ENCODE measurements at places on chromosomes 12 and 14.

DNA sequence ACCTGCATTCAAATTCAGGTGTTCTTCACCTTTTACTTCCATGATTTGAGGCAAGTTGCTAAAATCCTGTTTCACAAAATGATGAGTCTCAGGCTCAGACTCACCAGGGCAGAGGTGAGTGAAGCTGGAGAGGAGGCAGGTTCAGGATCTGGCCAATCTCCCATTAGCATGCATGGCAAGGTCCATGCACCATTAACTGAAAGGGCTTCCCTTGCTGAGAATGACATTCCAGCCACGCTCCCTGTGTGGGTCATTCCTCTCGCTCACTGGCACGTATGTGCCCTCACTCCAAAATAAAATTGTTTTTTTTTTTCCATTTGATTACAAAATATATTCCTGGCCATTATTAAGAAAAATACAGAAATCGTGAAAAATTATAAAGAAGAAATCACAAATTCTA, 257.6 kb downstream of the C12orf75 start:
- DNase-seq = no peak

GRCh38 chr14:103676881-103677675, 38.2 kb downstream of the XRCC3 start:
- no peak for DNase-seq

- no peak for DNase-seq
These were observed 171.8 kb upstream of the CPNE8 start for GRCh38 chr12:39077226-39077625.

DNA sequence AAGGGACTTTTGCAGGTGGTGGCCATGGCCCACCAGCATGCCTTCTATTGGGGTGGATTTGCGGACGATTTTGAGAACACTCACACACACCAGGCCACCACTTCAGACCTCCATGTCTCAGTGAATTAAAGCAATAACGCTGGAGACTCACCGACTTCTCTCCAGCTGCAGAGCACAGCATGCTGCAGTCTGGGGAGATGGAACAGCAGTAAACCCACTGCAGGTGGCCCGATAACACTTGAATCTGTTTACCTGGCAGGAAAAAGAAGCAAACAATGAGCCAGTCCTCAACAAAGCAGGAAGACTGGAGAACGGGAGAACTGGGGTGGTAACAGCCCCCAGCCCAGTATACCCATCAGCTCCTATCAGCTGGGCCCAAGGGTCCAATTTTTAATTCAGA, 21.6 kb downstream of the RFC5 start:
- no peak for DNase-seq

- peak; percentile 46 for DNase-seq
These were observed 79.2 kb downstream of the HECTD4 start for GRCh38 chr12:112303004-112303403.

GRCh38 chr12:81988362-81988761, 229.2 kb upstream of the PPFIA2 start:
- no peak for DNase-seq

DNA sequence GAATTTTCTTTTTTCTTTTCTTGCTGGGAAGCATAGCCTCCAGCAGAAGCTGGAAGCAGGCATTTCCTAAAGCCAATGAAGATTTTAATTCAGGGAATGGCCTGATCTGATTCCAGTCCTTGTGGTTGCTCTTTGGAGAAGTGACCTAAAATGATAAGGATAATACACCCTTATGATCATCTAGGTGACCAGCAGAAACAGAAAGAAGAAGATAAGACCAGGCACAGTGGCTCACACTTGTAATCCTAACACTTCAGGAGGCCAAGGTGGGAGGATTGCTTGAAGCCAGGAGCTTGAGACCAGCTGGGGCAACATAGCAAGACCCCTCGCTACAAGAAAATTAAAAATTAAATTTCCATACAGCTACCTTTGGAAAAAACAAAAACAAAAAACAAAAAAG, 51.2 kb downstream of the EEA1 start:
- no peak for DNase-seq

GRCh38 chr12:110590806-110591326, 7.7 kb upstream of the PPTC7 start:
- DNase-seq = no peak

GRCh38 chr12:47786662-47787280, 13.7 kb downstream of the SLC48A1 start:
- no peak for DNase-seq

DNA sequence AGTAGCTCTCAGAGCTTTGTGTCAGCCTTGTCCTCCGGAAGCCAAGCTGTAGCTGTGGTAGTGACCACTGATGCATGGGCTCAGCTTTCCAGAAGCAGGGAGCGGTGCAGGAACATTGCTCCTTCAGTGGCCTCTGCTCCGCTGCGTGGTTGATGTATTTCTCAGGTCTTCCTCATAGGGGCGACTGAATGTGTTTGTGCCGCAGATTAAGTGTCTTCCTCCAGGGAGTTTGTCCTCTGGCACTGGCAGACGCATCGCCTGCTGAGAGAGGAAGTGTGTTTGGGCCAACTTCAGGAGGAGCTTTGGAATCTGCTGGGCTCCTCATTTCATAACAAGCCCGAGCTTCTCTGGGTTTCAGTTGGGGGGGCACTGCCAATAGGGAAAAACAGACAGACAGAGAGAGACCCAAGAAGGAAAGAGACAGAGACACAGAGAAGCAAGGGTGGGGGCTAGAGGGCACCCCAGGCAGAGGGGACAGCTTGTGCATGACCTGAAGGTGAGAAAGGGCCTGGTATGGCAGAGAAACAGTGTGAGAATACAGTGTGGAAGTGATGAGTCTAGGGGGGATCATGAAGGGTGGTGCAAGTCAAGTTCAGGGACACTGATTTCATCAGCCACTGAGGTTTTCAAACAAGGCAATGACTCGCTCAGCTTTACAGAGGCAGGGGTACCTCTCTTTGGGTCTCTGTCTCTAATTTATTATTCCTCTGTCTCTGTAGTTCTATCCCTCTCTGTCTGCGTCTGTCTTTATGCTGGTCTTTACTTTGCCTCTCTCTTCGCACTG, 69.4 kb upstream of the PRIMA1 start:
- no peak for DNase-seq
